ENCODE measurements at places on chromosomes 7 and 10. TPM values are rescaled to one million over a fixed set of nuclear protein-coding genes. Genes with fewer than 3 reads are reported as not detected.

Gene OPN1SW
- not detected for total RNA-seq

Gene CFAP70
- 1.2 TPM for total RNA-seq

DNA sequence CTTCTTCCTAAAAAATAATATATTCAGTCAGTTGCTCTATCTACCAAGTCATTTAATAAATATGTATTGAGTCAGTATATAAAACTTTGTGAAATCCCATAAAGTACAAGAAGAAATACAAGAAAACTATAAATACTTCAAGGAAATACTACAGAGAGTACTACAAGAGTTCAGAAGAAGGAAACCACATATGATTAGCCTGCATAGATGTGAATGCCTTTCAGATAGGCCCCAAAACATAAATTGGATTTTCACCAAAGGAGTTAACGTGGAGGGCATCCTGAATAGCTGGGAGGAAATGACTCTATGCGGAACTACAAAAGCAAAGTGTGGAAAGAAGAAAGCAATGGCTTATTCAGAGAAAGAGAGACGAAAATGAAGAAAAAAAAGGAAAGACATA is 120.1 kb downstream of the LRRN3 start:
- no peak for DNase-seq

DNA sequence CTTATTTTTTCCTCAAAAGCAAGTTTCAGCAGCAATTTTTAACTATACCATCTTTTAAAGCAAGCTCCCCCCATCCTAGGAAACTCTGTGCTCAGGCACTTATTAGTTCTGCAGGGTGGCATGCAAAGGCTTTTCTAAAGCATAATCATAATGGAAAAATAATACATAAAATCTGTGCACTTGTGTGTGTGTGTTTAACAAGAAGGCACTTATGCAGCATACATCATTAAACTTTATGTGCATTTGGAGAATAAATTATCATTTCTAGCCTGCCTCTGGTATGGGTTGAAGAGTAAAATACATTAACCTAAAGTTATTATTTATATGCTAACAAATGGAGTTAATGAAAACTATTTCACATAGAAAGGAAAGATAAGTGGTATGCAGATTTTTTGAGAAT is 5.6 kb upstream of the RASSF4 start:
- DNase-seq = no peak

- no peak for DNase-seq
Measured at GRCh38 chr10:14378387-14378960, 47.8 kb upstream of the FRMD4A start.

GRCh38 chr7:94060752-94061151 is 56.6 kb upstream of the BET1 start:
- peak; percentile 65 for DNase-seq

GRCh38 chr10:120580918-120581895 is 124.2 kb downstream of the PLPP4 start:
- DNase-seq = peak; percentile 26

DNA sequence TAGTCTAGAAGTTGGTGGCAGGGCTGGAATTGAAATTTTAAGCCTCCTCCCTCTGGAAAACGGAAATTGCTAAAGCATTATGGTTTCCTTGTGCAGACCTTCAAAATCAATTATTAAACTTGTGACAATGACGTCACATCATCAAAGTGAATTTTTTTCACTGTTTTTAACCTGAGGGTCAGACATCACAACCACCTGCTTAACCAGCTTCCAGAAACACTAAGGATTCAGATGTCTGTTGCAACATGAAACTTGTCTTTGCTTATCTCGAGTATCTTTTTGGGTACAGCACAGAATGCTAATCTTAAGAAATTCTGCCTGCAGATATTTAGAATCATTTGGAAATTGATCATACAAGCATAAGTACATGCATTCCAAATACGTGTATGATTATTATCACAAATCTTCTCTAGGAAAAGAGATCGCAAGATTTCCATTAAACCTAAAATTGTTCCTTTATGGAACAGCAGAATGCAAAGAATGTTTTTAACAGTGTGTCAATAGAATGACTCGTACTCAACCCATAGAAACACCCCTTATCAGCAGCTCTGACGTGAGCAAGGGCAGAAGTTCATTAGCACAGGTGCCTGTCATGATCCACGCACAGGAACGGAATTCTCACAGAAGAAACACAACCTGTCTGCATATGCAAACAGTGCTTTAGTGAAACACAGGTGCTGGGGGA is 4.1 kb upstream of the GTPBP4 start:
- DNase-seq = no peak

DNA sequence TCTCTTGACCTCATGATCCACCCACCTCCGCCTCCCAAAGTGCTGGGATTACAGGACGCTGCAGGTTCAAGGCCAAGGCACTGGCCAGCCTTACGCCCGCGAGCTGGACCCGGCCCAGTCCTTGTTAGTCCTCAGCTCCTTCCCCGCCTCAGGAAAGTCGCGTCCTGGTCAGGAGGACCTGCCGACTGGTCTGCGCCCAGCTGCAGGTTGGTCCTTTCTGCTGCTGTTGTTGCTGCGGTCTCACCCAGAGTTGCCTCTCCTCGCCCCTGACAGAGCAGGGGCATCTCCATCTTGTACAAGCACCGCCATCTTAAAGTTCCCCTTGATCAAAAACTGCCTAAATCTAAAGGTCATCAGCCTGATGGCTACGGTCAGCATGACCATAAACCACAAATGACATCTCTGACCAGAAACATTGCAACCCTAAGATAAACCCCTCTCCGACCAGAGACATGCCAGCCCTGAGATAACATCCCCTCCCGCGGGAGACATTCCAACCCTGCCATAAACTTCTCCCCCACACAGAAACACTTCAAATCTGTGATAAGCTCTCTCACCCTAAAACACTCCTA is 13.9 kb upstream of the BMS1 start:
- no peak for DNase-seq

GRCh38 chr10:34804306-34804705 is 10.8 kb downstream of the PARD3 start:
- no peak for DNase-seq

GRCh38 chr7:28191751-28192150 is 11.2 kb upstream of the JAZF1 start:
- no peak for DNase-seq

DNA sequence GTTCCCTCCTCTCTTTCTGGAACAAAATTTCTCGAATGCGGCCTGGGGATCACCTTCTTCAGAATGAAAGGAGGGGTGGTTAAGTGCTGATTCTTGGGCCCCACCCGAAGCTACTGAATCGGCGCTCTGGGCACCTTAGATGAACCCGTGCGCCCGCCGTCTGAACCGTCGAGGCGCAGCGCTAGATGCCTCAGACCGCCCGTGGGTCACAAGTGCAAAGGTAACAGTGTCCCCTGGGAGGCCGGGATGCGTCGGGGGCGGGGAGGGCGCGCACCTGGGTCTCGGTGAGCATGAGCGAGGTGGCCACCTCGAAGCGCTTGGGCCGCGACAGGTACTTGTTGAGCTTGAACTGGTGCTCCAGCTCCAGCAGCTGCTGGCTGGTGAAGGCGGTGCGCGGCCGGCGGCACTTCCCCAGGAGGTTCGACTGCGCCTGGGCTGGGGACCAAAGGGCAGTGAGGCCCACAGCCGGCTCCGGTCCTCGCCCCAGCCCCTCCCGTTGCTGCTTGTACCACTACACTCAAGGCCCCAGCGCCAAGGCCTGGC is 4.2 kb downstream of the MNX1 start:
- DNase-seq = no peak

All from kidney epithelial cell (primary cell).